ENCODE measurements at places on chromosomes 11 and 22.

DNA sequence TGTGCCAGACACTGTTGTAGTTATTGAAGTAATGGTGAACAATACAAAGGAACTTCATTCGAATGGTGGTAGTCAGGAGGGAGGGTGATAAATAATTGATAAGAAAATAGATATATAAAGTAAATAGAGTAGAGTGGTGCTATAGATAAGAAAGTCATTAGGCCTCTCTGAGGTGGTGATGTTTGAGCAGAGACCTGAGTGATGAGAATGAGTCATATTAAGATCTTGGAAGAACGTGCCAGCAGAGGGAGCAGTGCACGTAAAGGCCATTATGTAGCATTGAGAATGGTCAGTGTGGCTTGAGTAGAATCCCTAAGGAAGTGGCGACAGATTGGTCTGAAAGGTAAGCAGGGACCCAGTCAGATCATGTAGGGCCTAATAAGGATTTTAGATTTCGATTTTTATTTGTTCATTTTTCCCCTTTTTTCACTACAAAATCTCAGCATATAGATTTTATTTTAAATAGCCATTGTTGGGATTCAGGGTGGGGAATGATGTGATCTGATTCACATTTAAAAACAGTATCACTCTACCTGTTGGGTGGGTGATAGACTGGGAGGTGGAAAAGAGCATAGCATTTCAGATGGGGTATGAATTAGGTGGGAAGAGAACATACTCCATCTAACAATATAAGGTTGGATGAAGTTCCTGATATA is 44.7 kb downstream of the CCDC90B start:
- H3K36me3 ChIP-seq = no peaks in the 10 kb centered on the region
- H3K4me3 ChIP-seq = no peak overlapping the region
- H3K27ac ChIP-seq = no peak overlapping the region
- no peaks in the 10 kb centered on the region for H3K27me3 ChIP-seq

DNA sequence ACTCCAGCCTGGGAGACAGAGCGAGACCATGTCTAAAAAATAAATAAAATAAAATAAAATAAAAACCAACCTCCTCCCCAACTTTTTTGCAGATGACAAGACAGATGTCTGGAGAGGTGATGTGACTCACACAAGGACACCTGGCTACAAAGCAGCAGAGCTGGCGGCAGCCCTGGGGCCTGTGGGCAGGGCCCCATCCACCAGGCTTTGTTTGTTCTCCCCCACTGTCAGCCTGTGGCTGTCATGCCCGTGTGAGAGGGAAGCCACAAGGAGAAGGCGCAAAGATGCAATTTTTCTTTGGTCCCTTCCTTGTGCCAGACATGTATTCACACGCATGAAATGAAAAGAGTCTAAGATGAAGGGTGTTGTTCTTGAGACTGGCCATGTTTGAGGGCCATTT is 16.6 kb downstream of the CD59 start:
- H3K27me3 ChIP-seq = no peaks in the 10 kb centered on the region
- no peak overlapping the region for H3K27ac ChIP-seq
- H3K4me3 ChIP-seq = no peak overlapping the region
- H3K4me1 ChIP-seq = peaks cover 46% of the 10 kb centered on the region
- H3K36me3 ChIP-seq = peaks cover 69% of the 10 kb centered on the region

GRCh38 chr22:46829117-46829891 is 66.9 kb downstream of the TBC1D22A start:
- no peaks in the 10 kb centered on the region for H3K36me3 ChIP-seq
- no peaks in the 10 kb centered on the region for H3K27me3 ChIP-seq
- DNase-seq = no peak
- H3K4me1 ChIP-seq = peaks cover 32% of the 10 kb centered on the region
- H3K4me3 ChIP-seq = no peak overlapping the region

GRCh38 chr11:12175694-12176241 is 65.4 kb downstream of the MICAL2 start:
- no peak for DNase-seq
- H3K36me3 ChIP-seq = no peaks in the 10 kb centered on the region
- H3K4me1 ChIP-seq = peaks cover 26% of the 10 kb centered on the region
- H3K27me3 ChIP-seq = no peaks in the 10 kb centered on the region
- H3K4me3 ChIP-seq = no peak overlapping the region
- H3K27ac ChIP-seq = peak overlapping the region; percentile 94

DNA sequence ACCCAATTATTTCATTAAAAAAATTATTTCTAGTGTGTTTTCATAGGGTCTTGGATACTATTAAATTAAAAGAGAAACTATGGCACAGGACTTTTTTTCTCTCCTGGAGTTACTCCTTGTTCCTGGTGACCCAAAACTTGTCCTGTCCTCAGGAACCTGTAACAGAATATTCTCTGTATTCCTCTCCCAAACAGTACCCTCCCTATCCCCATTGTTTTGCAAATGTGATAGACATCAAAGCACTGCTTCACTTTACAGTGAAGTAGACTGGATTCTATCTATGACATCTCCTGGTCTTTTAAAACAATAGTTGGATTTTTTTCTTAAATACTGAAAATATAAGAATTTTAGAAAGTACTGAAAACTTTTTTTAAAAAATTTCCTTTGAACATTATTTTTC is 37.2 kb downstream of the FAR1 start:
- no peaks in the 10 kb centered on the region for H3K27me3 ChIP-seq
- no peak for DNase-seq
- H3K27ac ChIP-seq = no peak overlapping the region

- H3K4me1 ChIP-seq = no peaks in the 10 kb centered on the region
- no peaks in the 10 kb centered on the region for H3K27me3 ChIP-seq
- H3K27ac ChIP-seq = no peak overlapping the region
- H3K4me3 ChIP-seq = no peak overlapping the region
- no peak for DNase-seq
These were observed 816.2 kb upstream of the LUZP2 start for GRCh38 chr11:23680488-23681230.

DNA sequence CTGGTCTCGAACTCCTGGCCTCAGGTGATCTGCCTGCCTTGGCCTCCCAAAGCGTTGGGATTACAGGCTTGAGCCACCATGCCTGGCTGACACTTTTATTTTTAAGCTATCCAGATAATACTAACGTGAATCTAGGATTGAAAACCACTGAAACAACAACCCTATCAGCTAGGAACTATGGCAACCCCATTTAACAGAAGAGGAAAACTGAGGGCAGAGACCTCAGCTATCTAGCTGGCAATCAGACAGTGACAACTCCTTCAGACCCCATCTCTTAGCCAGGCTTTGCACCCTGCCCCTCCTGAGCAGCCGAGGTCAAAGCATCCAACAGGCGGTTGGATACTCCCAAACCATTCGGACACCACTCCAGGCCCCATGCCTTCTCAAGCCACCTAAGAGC is 14.1 kb downstream of the ABTB2 start:
- no peaks in the 10 kb centered on the region for H3K27me3 ChIP-seq
- H3K36me3 ChIP-seq = no peaks in the 10 kb centered on the region
- no peaks in the 10 kb centered on the region for H3K4me1 ChIP-seq
- no peak for DNase-seq

DNA sequence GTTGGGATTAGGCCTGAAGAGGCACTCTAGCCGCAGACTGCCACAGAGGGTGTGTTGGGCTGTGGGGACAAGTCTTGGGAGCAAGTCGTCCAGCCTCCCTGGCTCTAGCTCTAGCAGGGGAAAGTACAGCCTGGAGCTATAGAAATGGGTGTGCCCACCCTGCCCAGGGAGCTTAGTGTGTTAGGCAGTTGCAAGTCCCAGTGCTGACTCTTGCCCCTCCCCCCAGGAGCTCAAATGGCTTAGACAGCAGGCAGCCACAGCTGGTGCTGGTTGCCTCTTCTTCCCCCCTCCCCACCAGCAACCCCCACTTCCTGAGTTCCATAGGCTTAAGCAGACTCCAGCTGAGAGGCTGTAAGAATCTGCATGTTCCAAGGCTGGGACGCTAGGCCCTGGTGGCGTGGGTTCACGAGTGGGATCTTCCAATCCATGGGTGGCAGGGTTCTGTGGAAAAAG is 61.2 kb downstream of the GUCY1A2 start:
- no peaks in the 10 kb centered on the region for H3K4me1 ChIP-seq
- H3K27ac ChIP-seq = no peak overlapping the region
- DNase-seq = no peak
- H3K27me3 ChIP-seq = no peaks in the 10 kb centered on the region

DNA sequence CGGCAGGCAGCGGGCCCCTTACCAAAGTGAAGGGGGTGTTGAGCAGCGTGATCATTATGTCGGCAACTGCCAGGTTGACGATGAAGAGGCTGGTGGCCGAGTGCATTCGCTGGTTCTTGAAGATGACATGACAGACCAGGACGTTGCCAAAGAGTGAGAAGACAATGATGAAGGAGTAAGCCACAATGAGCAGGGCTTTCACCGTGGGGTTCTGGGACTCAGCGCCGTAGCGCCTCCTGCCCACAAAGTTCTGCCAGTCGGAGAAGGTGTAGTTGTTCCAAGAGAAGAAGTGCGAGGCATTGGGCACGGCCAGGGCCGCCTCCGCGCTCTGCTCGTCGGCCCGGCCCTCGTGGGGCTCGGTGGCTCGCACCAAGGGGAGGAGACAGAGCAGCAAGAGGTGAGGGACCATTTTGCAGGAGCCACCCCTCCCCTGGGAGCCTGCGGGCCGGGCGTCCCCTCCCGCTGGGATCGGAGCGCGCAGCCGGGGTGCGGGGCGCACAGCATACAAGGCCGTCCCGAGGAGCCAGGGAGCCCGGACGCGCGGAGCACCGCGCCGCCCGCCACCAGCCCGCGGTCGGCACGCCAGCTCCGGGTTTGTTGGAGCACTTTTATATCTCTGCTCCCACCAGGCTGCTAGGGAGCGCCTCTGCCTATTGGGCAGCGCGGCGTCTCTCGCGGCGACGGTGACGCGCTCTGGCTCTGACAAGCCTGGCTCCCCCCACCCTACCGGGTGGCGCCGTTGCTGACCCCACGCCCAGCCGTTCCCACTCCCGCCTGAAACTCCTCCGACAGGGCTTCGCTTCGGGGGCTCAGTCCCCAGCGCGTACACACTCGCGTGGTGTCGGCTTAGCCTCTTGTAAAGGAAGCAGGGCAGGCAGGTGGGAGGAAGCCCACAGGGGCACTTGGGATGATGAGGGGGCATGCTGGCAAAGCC is at the start of gene GPR83:
Gene GPR83, minus strand, starts transcription at position 581 of the 934 bp plus-strand sequence. Its CDS starts 172 bp downstream, at position 409.
- H3K4me3 ChIP-seq = no peak within 1 kb of the TSS
- no peak for DNase-seq
- H3K36me3 ChIP-seq = no peaks in the 10 kb centered on the region

- no peak overlapping the region for H3K27ac ChIP-seq
- H3K4me3 ChIP-seq = no peak overlapping the region
These were observed 34.6 kb downstream of the BBOX1 start for GRCh38 chr11:27075192-27075591.

DNA sequence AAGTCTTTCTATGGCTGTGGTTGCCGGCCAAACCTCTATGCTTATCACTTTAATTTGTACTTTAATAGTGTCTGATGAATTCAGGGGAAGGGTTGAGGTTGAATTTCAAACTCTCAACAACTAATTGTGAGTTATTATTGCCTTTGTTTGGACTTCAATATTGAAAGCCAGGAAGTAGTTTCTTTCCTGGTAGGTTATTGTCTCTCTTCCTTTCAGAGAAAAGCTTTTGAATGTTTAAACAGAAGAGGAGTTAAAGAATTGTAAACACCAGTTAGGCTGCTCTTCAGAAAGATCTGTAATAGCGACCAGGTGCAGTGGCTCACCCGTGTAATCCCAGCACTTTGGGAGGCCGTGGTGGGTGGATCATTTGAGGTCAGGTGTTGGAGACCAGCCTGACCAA is 22.2 kb downstream of the NNMT start:
- H3K4me3 ChIP-seq = no peak overlapping the region
- no peaks in the 10 kb centered on the region for H3K36me3 ChIP-seq
- DNase-seq = no peak
- no peaks in the 10 kb centered on the region for H3K4me1 ChIP-seq

DNA sequence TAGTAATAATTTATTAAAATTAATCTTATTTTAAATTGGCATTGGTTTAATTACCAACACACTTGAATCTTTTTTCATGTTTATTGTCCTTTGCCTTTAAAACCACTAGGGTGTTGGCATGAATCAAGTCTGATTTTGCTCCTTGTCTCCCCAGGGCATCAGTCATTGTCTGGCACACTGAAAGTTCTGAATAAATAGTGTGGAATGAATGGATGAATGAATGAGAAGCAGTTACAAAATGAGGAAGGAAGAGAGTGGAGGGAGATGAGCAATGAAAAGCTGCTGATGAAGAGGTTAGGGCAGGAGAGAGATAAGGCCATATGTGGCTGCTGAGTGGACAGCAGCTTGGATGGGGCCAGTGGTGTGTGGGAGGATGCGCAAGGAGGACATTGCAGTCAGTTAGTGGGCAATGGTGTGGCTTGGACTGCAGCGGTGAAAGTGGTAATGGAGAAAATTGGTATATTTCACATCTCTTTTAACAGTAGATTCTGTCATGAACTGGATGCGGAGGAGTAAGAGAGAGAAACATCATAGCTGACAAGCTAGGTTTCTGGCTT is 132.0 kb downstream of the SPON1 start:
- no peaks in the 10 kb centered on the region for H3K36me3 ChIP-seq
- peaks cover 7% of the 10 kb centered on the region for H3K27me3 ChIP-seq
- no peaks in the 10 kb centered on the region for H3K4me1 ChIP-seq
- no peak for DNase-seq
- H3K27ac ChIP-seq = no peak overlapping the region
- H3K4me3 ChIP-seq = no peak overlapping the region
